Stimulated activated CD8-positive, alpha-beta memory T cell treated with anti-CD3 and anti-CD28 coated beads, Interleukin-4, amount 100 ng/mL, for 1 hour (primary cell): ENCODE measurements at places on chromosomes 5 and 9.
A peak's percentile ranks its signal among the peaks of the same experiment; 100 is the strongest.

DNA sequence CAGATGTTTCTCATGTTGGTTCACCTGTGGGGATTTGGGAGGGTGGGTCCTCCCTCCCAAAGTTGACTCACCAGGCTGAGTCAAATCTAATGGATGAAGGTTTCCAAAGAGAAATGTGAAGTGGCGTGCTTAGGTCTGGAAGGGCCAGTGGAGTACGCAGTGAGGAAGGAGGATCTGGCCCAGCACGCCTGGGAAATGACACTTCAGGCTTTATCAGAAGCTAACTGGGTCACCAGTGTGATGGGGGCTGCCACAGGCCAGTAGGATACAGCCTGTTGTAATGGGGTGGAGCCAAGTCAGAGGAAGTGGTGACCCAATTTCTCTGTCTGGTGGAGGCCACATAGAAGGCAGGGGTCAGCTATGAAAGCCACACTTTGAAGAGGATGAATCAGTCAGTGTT lies 18.0 kb downstream of the POLR1E start:
- DNase-seq: peak; percentile 22

- DNase-seq: no peak
These were observed 48.0 kb upstream of the FAM120AOS start for GRCh38 chr9:93501406-93501805.

GRCh38 chr9:98890256-98890655 lies 53.5 kb upstream of the COL15A1 start:
- DNase-seq: no peak

DNA sequence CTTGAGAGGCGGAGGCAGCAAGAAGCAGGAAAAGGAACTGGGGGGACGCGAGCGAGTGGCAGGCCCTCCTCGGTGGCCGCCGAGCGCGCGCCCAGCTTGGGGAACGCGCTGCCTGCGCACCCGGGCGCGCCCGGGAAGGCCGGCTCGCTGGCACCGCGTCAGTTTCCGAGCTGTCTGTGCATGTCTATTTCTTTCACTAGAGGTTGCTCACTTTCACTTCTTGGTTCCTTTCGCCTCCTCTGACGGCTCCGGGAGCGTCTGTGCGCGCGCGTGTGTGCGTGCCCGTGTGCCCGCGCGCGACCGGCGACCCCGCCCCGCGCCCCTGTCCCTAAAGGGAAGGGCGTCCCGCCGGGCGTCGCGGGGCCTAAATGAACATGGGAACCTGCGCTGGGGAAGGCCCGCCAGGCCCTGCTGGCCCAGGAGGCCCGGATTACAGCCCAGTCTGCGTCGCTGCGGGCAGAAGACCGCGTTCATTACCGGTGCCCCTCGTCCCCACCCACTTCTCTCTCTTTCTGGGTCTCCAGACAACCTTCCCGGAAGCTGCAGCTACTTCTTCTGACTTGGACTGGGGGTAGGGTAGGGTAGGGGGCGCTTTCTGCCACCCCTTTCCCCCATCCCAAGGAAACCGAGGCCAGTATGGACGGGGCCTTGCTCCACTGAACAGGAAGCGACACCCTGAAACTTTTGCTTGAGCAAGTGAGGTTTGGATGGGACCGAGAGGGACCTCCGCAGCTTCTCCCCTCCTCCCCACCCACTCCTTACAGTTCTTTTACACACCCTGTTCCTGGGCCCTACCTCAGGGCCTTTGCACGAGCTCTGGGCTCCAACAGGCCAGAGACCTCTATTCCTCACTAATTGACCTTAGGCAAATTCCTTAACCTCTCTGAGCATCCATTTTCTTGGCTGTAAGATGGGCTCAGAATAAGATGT lies 205.8 kb upstream of the IER5L start:
- peak; percentile 45 for DNase-seq

GRCh38 chr5:163821142-163821541 lies 315.7 kb downstream of the MAT2B start:
- no peak for DNase-seq

GRCh38 chr9:94080249-94080648 lies 4.0 kb upstream of the PTPDC1 start:
- no peak for DNase-seq

DNA sequence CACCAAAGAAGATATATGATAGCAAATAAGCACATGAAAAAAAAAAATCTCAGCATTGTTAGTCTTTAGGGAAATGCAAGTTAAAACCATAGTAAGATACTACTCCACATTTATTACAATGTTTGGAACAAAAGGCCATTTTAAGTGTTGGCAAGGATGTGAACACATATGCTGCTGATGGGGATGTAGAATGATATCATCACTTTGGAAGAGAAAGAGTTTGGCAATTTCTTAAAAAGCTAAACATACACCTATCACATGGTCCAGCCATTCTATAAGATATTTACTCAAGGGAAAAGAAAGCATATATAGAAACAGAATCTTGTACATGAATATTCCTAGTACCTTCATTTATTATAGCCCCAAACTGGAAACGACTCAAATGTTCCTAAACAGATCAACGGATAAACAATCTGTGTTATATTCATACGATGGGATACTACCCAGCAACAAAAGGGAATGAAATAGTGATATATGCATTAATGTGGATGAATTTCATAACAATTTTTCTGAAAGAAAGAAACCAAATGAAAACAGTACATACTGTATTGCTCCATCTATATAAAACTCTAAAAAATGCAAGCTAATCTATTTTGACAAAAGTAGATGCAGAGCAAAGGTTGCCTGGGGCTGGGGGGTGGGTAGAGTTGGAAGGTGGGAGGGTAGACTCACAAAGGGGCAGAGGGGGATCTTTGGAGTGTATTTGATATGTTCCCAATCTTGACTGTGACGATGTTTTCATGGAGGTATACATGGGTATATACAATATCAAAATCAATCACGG lies 45.7 kb upstream of the SMAD5 start:
- DNase-seq: no peak

DNA sequence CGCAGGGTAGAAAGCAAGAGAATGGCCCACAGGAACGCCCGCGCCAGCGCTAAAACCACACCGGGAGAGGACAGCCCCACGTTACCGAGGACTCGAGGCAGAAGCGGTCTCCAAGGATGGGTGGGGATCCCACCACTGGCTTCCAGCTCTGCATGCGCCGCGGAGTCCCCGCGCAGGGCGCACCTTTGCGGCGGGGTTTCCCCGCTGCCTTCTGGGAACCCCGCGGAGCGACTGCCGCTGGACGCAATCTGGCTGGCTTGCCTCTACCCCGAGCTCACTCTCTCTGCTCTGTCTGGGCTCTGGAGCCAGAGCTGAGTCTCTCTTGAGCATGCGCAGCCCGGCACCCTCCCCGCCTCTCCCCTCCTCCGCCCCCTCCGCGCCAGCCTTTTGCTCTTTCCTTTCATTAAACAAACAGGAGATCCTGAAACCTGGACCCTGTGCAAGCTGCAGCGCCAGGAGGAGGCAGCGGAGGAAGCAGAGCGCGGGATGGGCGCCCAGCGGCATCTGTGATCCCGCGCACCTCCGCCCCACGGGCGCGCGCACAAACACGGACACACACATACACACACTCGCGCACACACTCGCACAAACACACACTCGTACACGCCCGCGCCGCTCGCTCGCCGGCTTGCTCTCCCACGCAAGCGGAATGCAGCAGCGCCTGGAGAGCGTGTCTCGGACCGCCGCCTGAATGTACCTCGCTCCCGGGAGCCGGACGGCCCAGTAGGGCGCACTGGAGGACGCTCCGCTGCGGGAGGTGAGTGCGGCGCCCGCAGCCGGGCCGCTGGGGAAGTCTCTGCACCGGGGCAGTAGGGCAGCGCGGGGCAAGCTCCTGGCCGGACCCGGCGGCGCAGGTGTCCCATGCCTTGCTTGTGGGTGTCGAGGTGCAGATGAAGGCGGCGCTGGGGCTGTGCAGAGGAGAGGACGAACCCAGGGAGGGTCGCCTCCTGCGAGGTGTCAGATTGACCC lies at the start of gene PLPPR1:
Gene PLPPR1, plus strand, starts transcription at position 382 of the 969 bp plus-strand sequence.
- DNase-seq: no peak

- no peak for DNase-seq
These were observed 34.1 kb upstream of the TNFAIP8 start for GRCh38 chr5:119321569-119322311.

DNA sequence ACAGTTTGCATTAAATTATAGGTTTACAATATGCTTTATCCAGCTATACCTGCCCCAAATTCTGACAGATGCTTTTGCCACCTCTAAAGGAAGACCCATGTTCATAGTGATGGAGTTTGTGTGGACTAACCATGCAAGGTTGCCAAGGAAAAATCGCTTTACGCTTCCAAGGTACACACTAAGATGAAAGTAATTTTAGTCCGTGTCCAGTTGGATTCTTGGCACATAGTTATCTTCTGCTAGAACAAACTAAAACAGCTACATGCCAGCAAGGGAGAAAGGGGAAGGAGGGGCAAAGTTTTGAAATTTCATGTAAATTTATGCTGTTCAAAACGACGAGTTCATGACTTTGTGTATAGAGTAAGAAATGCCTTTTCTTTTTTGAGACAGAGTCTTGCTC lies 41.0 kb downstream of the FXN start:
- DNase-seq: no peak
